ENCODE measurements at places on chromosomes 2 and 18.

DNA sequence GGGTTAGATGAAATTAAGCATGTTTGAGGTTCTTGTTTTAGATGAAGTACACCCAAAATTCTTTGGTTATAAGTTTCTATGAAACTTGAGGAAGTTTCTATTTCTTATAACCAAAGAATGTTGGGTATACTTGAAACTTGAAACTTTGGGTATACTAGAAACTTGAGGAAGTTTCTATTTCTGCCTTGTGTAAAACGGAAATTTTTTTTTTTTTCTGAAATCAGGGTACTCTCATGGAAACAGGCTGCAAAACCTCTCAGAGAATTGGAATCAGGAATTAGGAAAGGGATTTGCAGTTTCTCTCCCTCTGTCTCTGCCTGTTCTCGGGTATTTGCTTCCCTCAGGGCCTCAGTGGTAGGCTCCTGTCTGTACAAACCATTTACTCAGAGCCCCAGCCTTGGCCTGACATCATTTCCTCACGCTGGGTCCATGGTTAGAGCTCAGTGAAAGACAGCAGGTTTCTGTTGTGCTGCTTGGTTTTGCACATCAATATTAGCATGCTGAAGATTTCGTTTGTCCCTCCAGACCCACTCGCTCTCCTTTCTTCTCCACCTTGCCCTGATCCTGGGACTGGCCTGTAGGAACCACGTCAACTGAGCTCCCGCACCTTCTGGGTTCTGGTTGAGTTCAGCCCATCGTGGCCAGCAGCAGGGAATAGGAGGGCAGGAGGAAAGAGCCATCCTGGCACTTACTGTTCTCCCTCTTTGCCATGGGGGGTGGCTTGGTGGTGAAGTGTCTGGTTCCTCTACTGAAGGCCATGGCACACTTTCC lies 106.4 kb downstream of the POLR1A start:
- no peak for DNase-seq

DNA sequence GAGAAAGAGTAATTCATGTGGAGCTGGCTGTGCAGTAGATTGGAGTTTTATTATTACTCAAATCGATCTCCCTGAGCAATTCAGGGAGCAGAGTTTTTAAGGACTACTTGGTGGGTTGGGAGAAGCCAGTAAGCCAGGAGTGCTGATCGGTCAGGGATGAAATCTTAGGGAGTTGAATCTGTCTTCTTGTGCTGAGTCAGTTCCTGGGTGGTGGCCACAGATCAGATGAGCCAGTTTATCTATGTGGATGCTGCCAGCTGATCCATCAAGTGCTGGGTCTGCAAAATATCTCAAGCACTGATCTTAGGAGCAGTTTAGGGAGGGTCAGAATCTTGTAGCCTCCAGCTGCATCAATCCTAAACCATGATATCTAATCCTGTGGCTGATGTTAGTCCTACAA lies 17.0 kb upstream of the UGT1A8 start:
- no peak for DNase-seq

- DNase-seq = no peak
These were observed 108.0 kb upstream of the CSRNP3 start for GRCh38 chr2:165361514-165361913.

GRCh38 chr18:8097927-8098326 lies 511.3 kb upstream of the RAB12 start:
- no peak for DNase-seq

- no peak for DNase-seq
These were observed 13.3 kb downstream of the DAPL1 start for GRCh38 chr2:158808426-158808825.
